ENCODE measurements at places on chromosomes 6 and 20.

DNA sequence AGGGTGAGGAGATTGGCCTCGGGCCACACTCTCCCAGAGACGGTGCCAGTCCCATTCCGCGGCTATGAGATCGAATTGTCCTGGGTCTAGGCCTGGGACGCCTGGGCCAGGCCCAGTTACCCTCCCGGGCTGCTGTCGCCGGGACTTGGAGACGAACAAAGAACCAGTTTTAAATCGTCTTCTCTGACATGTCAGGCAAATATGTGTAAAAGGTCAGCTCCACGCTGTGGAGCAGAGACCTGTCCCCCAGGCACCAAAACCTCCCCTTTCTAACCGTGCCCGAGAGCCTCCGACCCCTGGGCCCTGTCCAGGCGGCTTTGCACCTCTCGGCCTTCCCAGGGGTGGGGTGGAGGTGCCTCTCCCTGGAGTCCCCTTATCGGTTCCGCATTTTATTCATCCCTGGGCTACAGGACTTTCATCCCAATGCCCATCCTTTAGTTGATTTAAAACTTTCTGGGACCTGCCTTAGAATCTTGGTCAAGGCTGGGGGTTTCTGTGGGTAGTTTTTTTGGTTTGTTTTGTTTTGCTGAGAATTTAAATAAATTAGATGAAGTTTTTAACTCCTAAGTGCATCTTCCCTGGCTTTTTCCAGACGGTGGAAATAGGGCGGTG, 5.8 kb upstream of the TFAP2A start:
- DNase-seq, result no peak

GRCh38 chr20:6739406-6739805, 28.1 kb upstream of the BMP2 start:
- no peak for DNase-seq

DNA sequence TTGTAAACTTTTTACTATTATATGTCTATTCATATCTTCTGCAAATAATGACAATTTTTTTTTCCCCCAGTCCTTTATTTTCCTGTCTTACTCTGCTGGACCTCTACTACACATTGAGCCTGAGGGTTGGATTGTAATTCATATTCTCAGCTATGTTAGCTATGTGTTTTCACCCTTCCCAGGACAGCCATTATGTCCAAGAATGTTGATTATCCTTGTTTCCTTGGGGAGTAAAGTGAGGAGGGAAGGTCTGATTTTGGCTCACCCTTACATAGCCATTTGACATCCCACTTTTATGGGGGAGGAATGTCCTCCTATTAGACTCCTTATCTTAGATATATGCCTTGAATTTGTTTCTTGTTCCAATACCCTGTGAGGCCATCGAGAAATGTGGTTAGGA, 17.6 kb upstream of the TBC1D32 start:
- DNase-seq, result no peak

- no peak for DNase-seq
Observed at GRCh38 chr6:75206576-75207342, 906 bp upstream of the COL12A1 start.

DNA sequence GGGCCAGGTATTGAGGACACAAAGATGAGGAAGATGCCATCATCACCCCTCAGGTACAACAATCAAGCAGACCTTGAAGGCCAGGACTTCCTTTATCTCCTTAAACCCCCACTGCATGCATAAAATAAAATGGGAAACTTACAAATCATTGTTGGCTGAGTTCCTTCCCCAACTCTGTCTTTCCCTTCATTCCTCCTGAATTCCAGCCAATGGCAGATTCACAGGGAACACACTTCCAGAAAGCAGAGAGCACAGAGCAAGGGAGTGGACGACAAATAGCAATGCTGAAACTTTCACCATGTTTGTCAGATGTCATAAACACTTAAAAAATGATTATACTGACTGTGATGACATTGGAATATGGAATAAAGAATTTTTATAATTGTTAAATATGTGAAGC, 37.3 kb upstream of the NXT1 start:
- DNase-seq, result no peak

DNA sequence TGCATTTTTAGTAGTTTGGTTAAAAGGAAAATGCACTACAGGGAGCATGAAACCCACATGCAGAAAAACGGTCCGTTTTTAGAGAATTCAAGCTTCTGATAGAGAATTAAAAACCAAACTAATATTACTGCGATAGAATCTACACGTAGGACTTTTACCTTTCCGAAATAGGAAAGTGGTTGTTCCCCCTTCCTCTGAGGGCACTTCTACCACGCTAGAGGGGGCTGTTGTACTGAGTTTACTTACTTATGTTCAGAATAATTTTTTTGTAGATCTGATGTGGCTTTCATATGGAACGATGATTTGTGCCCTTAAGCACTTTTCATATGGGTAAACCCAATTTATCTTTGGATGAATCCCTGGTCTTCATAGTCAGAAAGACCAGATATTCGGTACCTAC, 264.3 kb upstream of the PLN start:
- DNase-seq, result no peak

DNA sequence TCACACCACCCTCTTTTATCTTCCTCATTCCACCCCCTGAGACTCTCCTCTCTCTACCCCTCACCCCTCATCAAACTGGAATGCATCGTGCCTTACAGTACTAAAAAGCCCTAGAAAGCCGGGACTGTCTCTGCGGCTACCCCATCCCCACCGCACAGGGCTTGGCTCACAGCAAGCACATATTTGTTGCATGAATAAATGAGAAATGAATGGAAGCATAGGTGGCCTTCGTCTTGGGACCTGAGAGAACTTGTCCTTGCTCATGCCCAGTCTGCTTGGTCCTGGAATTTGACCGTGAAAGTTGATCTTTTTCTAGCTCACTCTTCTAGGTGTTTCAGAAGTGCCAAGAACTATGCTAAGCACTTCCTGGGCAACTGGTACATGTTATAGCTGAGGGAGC, 53.3 kb downstream of the APCDD1L start:
- DNase-seq, result no peak

GRCh38 chr6:26032340-26033084, 54.7 kb upstream of the HFE start:
- no peak for DNase-seq

DNA sequence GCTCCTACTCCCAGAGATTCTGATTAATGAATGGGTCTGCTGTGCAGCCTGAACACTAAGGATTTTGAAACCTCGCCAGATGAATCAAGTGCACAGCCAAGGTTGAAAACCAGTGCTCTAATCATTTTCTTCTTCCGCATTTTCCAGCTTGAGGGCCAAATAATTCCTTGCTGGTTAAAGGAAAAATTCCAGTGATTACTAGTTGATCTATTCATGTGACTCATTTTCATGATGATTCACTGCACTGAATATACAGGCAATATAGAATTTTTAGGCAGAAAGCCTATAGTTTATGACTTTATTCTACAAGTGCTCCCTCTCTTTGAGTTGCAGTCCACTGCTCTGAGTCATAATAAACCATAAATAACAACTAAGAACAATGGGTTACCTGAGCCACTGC, 80.6 kb upstream of the PROKR2 start:
- DNase-seq, result no peak

- no peak for DNase-seq
Observed at GRCh38 chr6:165987483-165988301, 180.0 kb downstream of the TBXT start.

DNA sequence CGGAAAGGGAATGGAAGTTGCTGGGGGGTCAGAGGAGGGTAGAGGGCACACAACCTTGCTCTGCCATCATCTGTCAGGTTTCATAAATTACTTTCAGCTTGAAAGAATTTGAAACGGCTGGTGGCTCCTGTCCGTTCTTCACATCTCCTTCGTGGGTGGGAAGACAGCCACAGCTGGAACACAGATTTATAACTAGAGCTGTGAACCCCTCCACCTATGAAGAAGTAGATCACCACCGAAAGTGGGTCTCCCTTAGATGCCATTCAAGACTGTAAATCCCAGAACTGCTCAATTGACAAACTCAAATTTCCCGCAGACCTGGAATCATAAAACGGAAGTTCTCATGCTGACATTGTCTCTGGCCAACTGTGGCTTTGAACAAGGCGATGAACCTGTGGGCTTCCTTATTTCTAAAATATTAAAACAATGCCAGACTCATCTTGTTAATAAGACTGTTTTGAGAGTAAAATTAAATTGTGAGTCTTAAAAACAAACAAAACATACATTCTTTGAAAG, 65.3 kb downstream of the BTBD3 start:
- no peak for DNase-seq

DNA sequence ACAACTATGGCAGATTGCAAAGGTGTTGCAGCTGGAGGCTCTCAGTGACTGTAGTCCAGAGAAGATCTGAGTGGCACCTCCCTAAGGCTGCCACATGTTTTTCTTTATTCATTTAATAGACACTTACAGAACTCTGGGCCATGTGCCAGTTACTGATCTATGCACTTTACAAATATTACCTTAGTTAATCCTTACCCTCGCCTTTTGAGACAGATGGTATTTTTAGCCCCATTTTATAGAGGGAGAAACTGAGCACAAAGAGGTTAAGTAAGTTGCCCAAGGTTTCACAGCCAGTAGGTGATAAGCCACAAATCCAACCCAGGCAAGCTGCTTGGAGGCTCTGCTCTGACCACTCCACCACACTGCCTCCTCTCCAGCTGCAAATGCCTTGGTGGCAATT, 6.5 kb upstream of the SCRT2 start:
- DNase-seq, result no peak

DNA sequence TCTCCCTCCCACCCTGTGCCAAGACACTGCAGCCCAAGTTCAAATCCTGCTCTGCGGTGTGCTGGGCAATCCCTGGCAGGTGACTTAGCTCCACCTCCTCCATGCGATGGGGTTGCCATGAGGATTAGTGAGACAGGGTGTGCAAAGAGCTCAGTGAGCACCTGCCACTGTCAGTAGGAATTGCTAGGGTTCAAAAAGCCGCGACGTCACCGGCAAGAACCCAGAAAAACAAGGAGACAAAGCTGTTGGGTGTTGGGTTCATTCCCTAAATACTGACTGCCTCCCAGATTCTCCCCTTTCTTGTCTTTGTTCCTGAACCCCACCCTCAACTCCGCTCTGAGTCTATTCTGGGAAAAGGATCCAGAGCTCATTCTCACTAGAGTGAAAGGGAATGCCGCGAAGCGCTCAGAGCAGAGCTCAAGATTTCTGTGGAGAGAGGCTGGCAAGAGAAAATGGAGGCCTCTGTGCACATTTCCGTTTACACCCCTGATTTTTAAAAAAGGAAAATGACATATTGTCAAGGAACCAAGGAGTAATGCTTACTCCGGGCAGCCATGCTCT, 13.3 kb downstream of the PMEPA1 start:
- no peak for DNase-seq

DNA sequence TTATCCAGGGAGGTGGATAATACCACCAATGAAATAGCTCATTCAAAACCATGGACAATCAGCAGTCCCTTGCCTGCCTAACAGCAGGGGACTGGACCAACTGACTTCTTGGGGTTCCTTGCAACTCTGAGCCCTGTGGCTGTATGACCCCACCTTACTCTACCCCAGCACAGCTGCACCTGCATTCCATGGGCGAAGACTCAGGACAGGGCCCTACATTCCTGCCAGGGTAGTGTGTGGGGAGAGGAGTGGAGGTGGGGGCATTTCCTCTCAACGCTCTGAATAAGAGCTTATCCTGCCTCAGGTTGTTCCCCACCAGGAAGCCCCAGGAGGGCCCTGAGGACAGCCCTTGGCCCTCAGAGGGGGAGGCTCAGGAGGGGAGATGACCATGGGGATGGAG, 30.8 kb upstream of the HMGA1 start:
- no peak for DNase-seq

- no peak for DNase-seq
Observed at GRCh38 chr6:149252622-149253021, 64.9 kb upstream of the TAB2 start.

DNA sequence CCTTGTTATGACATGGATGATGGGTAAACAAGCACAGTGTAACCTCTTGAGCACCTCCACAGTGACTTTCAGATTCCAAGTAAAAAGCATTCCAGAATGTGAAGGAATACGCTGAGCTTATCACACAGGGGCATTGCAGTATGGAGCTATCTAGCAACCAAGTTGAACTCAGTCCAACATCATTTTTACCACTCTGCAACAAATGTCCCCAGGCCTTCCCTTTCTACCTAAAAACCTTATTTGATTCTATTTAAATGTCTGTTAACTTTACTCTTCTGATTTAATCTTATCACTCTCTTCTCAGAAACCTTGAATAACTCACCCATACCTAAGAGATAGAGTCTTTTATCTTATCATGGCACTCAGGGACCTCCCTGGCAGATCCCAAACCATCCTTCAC, 195.8 kb upstream of the CDYL start:
- no peak for DNase-seq

DNA sequence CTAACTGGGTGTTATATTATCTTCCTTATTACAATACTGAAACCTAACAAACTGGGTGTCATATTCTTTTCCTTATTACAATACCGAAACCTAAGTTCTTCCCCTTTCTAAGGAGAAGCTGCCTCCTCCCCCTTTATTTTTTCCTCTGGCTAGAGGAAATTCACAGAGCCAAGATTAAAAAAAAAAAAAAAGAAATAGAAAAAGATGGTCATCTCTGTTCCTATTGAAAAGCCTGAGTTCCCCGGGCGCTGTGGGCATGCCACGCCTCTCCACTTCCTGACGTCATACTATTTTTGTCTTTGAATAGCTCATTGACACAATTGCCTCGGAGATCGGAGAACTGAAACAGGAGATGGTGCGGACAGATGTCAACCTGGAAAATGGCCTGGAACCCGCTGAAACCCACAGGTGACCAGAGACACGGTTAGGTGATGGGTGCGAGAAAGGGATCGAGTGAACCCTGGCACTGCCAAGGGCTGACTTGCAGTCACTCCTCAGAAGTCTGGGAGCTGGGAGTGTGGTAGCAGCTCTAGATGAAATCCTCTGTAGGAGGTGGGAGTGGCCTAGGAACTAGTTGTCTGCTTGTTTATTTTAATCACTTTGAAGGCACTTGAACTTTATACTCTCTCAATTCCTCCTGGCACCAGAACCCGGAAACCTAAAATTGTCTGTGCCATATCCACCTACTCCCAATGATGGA, 82.2 kb upstream of the NAA20 start:
- DNase-seq, result no peak

- no peak for DNase-seq
Observed at GRCh38 chr20:44691424-44692423, 23.4 kb upstream of the CCN5 start.

- DNase-seq, result no peak
Observed at GRCh38 chr20:56353356-56353755, 5.4 kb upstream of the FAM210B start.

DNA sequence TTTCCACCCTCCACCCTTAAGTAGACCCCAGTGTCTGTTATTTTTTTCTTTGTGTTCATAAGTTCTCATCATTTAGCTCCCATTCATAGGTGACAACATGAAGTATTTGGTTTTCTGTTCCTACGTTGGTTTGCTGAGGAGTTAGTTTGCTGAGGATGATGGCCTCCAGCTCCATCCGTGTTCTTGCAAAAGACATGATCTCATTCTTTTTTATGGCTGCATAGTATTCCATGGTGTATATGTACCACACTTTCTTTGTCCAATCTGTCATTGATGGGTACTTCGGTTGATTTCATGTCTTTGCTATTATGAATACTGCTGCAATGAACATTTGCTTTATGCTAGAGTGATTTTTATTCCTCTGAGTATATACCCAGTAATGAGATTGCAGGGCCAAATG, 301.2 kb downstream of the ADGRG6 start:
- DNase-seq, result no peak

- no peak for DNase-seq
Observed at GRCh38 chr20:11992426-11992825, 74.7 kb downstream of the BTBD3 start.
